ENCODE measurements at places on chromosomes 2 and 18. TPM values are rescaled to one million over a fixed set of nuclear protein-coding genes. Genes with fewer than 3 reads are reported as not detected.

SLC9A4 gene
- 2.7 TPM for total RNA-seq

RAB17 gene
- total RNA-seq: 3.6 TPM

FAM237A gene
- total RNA-seq: not detected

BARD1 gene
- total RNA-seq: 19.4 TPM

ABCG8 gene
- total RNA-seq: not detected

RAB6D gene
- not detected for total RNA-seq

SRSF7 gene
- 73.7 TPM for total RNA-seq

CNDP1 gene
- not detected for total RNA-seq

VWC2L gene
- not detected for total RNA-seq

FEV gene
- total RNA-seq: not detected

CDH7 gene
- total RNA-seq: not detected

HOXD8 gene
- total RNA-seq: 2.4 TPM

AGFG1 gene
- total RNA-seq: 44.6 TPM

MYO3B gene
- total RNA-seq: 0.76 TPM

ARHGAP25 gene
- 3.3 TPM for total RNA-seq

DCC gene
- not detected for total RNA-seq

UGT1A4 gene
- 2.9 TPM for total RNA-seq
